ENCODE measurements at places on chromosomes 11 and 22.
A peak's percentile ranks its signal among the peaks of the same experiment; 100 is the strongest.

- no peak for DNase-seq
These were observed 420.3 kb downstream of the SOX6 start for GRCh38 chr11:15936011-15936410.

GRCh38 chr11:20156876-20157613 is 3.2 kb downstream of the DBX1 start:
- no peak for DNase-seq

DNA sequence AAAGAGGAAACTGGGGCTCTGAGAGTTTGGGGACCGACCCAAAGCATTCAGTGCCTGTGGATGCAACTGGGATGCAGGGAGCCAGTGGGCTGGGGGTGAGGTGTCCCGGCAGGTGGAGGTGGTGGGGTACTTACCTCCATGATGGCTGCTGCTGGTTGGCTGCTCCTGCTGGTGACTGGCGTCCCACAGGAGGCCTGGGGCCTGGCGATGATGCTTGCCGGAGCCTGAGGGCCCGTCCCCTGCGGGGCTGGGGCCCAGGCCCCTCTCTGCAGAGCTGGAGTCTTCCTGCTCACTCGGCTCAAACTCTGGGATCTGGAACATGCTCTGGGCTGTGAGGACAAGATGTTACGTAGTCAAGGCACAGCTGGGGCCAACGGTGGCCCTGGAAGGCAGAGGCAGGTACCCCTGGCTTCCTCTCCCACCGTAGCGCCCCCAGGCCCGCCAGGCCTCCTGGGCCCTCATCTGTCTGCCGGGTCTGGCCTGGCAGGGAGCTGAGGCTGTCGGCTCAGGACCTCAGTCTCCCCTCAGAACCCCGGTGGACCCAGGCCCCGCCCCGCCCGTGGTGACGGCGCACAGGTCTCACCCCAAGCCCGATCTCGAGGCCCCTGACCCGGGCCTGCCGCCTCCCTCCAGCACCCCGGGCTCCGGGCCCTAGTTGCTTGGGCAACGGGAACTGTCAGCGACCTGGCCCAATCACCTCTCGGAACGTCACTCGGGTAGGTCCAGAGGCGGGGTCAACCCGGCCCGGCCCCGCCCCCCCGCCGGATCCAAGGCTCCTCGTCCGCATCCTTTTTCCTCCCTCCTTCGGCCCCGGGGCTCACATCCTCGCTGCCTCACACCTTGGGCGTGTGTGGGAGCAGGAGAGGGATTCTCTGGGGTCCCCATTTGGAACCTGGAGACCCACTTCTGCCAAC is at the start of gene BAD:
TSS of gene BAD (minus strand) at position 618 of the 914 bp plus-strand sequence. CDS start at position 321, 297 bp downstream.
- DNase-seq = peak; percentile 98

- DNase-seq = no peak
These were observed 6.0 kb upstream of the FGF3 start for GRCh38 chr11:69825037-69825834.

GRCh38 chr22:46649141-46650077 is 29.2 kb downstream of the GRAMD4 start:
- no peak for DNase-seq

- DNase-seq = peak; percentile 90
These were observed 4.7 kb upstream of the FAM111B start for GRCh38 chr11:59102259-59102765.

DNA sequence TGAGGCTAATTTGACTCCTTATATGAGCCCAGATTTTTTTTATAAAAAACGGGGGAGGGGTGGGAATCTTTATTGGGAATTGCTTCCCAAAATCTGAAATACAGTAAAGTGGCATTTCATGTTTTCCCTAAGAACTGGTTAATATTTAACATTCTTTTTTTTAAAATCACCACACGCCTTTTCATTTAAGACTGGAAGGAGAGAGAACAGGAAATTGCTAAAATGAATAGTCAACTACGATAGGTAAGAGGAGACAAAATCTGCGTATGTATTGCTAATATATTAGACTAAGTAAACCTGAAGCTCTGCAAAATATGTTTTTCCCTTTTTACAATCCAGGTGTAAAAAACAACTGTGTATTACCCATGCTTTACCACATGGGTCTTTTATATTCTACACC is 57.0 kb downstream of the SOX6 start:
- no peak for DNase-seq

DNA sequence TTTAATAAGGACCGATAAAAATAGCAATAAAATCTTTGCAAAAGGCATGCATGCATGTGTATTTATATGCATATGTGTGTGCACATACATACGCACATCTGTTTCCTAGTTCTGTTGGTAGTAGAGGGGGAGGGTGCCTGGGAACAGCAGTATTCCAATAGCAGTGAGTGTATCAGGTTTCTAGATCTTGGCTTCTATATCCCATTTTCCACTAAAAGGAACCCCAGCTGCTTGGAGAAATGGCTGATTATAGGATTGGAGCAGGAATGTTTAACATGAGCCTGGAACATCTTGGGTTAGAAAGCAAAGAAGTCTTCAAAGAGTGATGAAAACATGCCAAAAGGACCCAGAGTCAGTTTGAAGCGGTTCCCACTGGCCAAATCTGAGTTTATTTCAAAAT is 21.0 kb downstream of the TNRC6B start:
- no peak for DNase-seq

DNA sequence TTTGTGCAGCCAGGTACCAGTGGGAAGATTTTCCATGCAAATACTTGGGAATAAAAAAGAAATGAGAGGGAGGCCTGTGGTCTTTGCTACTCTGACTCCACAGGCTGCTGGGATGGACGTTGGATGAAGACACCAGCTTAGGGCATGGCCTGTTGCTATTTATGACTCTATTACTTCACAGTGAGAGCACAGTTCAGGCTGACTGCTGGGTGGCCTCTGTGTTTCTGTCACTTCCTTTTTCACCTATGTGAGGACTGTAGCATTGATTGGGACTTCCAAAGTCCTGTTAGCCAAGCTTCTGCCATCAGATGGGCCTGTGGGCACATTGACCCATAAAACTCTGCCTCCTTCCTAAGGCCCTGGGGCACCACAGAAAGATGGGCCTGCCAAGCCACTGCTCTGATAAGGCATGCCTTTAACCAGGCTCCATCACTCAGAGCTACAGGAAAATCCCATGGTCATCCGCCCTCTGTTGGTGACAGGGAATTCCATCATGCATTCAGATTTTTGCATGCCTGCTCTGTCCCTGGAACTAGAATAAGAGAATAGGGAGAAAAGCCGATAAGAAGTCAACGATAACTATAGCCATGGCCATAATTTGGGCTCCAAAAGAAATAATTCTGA is 64.6 kb downstream of the KCNJ1 start:
- no peak for DNase-seq

DNA sequence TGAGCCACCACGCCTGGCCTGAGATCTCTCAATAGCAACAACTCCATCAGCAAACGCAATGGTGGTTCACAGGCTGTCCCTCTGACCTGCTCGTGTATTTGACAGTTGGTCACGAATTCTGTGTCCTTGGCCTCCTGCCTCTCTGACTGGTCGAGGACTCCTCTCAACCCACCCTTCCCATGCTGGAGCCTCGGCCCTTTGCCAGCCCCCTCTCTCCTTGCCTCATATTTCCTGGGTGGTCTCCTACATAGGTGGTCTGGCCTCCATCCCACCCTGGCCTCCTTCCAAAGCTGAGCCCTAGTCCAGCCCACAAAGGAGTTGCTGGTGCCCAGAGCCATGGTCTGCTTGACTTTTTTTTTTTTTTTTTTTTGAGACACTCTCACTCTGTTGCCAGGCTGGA is 11.4 kb upstream of the A4GALT start:
- no peak for DNase-seq

DNA sequence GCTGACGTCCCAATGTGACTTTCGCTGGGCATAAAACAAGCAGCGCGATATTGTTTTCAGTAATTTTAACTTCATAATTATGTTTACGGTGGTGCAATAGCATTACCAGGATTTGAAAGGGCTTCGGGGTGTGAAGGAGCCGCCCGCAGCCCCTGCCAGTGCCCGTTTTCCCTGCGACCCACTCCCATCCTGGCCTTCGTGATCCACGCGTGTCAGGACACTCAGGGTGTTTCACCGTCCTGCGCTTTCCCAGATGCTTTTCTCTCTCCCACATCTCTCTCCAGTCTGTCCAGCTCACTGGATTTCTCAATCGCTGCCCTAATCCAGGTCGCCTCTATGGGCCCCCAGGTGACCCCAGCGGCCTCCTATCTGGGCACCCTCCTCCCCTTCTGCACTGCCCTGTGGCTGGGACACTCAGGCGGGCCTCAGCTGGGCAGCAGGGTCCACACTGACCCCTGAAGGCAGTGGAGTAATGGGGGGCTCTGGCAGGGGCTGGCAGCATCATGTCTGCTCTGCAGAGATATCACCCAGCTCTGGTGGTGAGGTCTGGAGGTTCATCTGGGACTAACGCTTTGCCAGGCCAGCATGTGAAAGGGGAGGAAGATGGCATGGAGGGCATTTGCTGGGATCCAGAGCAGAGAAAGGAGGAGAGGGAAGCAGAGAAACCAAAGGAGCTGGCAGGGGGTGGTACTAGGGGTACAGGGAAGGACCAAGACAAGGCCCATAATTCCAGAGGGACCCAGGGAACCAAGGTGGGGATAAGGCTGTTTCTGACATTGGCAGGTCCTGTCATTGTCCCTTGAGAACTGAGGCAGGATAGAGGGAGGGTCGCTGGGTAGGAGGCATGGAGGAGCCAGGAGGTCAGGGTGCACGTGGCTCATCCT is 622.8 kb downstream of the BRD1 start:
- DNase-seq = no peak

DNA sequence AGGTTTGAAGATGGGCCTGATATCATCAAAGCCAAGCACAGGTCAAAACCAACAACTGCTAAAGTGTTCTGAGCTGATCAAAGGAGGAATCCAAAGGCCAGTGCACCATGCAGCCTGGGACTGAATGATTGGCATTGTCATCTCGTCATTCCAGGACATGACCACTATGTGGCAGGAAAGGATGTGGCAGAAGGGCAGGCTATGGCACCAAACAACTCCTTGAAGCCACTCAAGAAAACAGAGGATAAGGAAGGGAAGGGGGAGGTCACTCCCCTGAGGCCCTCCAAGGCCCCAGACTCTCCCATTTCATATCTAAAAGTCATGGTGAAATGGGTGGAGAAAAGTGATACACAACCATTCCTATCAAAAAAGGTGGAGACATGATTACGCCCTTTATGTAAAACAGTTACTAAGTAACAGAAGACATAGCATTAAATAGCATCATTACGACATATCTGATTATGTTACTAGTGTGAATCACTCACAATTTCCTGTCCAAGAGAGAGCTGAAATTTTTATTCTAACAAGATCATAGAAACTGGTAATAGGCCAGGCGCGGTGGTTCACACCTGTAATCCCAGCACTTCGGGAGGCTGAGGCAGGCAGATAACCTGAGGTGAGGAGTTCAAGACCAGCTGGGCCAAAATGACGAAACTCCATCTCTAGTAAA is 49.3 kb downstream of the AHNAK start:
- DNase-seq = peak; percentile 66

DNA sequence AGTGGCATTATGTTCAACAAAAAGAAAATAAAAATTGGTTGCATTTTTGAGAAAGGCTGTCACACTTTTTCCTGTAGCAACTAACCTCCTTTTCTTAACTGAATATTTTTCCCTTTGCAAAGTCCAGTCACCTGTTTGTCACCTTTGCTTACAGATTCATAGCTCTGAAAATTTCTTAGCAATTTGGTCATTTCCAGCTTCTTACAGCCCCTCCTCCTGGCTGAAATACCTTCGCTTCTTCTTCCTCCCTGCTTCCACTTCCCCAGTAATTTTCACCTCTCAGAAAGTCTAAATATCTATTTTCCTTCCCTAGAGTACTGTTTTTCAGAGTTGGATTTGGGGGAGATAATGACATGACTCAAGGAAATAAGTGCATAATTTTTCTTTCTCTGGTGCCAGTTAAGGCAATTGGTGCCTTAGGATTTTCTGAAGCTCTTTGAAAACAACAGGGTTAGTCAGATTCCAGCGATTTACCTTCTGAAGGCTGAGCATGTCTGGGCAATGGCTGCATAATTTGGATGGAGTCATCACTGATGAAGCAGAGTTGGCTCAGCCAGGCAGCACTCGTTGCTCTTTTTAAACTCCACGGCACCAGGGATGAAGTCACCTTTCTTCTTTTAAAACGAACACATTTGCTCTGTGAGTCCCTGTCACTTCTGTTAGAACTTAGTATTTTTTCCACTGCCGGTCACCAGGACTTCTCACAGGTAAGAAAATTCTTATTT is 62.1 kb upstream of the AMOTL1 start:
- DNase-seq = no peak

DNA sequence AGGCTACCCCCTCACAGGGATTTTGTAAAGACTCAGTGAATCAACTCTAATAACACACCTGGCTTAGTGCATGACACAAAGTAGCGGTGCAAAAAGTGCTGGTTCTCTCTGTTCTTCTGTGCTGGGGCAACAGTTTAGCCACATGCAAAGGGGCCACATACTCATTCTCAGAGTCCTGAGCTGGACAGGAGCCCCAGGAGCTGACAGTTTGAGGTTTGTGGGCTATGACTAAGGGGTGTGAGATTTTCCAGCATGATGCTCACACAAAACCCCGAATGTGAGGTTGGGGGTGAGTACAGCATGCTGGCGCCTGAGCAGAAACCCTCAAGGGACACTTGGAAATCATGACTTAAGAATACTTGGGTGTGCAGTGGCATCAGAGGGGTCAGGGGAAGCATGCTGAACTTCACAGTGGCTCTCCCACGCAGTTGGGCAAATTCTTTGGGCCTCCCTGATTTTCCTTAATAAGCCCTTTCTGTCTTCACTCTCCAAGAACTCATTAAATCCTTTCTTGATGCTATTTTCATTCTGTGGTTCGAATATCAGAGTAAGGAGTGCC is 31.0 kb downstream of the TMPRSS5 start:
- no peak for DNase-seq

DNA sequence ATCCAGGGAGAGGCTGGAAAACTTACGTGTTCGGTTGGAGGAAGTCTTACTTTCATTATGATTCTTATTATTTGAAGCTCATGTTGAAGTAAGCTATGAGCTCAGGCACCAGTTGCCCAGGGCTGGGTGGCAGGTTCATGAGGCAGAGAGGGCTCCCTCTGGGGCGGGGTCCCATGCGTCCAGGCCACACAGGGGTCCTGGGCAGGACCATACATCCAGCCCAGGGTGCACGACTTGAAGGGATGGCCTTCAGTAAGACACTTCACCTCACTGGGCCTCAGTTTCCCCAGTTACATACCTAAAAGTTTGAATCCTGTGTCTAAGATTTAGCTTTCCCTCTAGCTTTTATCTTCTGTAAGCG is 107.3 kb upstream of the B3GAT1 start:
- DNase-seq = peak; percentile 35

Measured in Peyer's patch (tissue), 4 donors.